G401 (cell line): ENCODE measurements at places on chromosomes 7 and 10. TPM values are rescaled to one million over a fixed set of nuclear protein-coding genes. Genes with fewer than 3 reads are reported as not detected.

The SLC16A12 gene
- not detected in 2 replicates for total RNA-seq

The ATP6V1F gene
- total RNA-seq: 221 and 246 TPM in 2 replicates

The SLC16A9 gene
- total RNA-seq: 10.2 and 12.9 TPM in 2 replicates

The HNRNPH3 gene
- 32.1 and 67.4 TPM in 2 replicates for total RNA-seq

The HOXA3 gene
- 2.2 TPM in 1 of 2 replicates, not detected in the other for total RNA-seq

DNA sequence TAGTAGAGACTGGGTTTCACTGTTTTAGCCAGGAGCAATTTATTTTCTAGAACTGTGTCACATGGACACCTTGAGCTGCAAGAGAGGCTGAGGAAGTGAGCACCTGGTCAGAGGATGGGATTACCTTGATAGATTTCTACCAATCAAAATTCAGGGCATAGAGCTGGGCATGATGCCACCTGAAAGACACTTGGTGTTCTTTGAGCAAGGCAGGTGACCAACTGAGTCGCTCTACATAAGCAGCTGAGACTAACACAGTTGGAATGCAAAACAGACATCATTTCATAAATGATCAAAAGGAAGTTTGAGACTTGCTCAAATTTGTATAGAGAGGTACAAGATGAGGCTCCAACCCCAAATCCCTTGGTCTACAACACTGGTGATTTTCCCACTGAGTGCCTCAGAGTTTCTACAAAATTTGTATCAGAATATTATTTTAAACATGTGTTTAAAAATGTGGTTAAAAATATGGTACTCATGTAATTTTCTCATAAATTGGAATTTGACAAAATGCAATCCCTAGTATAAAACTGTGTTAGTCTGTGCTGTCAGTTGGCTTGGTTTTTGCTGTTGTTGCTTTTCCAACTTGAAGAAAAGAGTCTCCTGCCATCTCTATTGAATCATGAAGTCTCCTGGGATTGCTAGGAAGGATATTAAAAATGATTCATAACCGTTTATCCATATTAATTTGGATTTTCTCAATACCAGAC, 156.4 kb upstream of the MDFIC start:
- no peak for DNase-seq

- no peak for DNase-seq
These were observed 135.5 kb downstream of the DOCK1 start for GRCh38 chr10:127040756-127041155.

GRCh38 chr10:126955934-126956711, 50.9 kb downstream of the DOCK1 start:
- DNase-seq: no peak

- DNase-seq: no peak
These were observed 151.1 kb upstream of the CACNA2D1 start for GRCh38 chr7:82594665-82595064.

- no peak for DNase-seq
These were observed 51.8 kb downstream of the CAV1 start for GRCh38 chr7:116576350-116577319.

DNA sequence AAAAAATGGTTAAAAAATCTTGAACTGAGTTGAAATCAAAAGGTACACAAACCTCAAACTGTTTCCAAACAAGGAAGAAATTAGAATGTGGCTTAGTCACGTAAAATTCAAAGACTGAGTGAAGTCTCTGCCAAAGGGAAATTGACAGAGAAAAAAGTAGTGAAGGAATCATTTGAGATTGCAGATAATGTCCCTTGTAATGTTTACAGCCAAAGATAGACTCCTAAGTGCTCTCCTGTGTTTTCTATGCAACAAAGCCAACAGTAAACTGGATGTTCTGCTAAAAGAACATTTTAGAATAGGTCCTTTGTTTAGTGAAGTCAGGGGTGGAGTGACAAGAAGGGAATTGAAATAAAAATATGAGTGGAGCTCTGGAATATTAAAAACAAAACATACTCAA, 117.9 kb downstream of the ITGA8 start:
- no peak for DNase-seq

GRCh38 chr7:24979470-24979862, 512 bp downstream of the OSBPL3 start:
- DNase-seq: no peak

DNA sequence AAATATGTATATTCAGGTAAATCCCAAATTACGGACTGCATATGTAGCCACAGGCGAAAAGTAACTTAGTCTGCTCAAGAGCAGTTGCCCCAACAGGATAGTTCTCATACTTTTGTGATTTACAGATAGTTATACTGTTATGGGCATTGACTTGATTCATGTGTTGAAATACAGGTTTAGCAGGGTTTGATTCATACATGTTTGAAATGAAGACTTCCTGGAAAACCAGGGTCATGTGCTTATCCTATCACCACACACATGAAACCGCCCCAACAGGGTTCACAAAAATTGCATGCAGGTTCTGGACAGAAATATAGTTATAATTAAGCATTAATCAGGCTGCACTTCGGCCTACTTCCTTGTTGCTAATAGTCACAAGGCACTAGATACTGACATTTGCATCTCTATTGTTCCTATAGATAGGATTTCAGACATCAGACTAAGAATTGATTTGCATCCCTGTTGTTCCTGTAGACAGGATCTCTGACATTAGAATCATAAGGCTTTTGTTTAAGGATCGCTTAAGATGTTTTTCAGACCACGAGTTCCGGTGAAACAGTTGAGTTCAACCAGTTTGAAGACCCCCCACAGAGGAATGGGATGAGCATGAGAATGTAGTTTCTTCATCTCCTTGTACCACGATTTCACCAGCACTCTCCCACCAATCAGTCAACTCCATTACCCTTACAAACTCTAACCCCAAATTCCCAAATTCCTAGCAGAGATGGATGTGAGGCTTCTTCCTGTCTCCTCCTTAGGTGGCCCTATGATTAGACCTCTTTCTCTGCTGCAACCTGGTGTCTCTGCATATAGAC, 2.0 kb upstream of the ZNF398 start:
- no peak for DNase-seq

GRCh38 chr7:19491821-19492452, 216.9 kb downstream of the POLR1F start:
- no peak for DNase-seq
